ENCODE measurements at places on chromosomes 2 and 18.

DNA sequence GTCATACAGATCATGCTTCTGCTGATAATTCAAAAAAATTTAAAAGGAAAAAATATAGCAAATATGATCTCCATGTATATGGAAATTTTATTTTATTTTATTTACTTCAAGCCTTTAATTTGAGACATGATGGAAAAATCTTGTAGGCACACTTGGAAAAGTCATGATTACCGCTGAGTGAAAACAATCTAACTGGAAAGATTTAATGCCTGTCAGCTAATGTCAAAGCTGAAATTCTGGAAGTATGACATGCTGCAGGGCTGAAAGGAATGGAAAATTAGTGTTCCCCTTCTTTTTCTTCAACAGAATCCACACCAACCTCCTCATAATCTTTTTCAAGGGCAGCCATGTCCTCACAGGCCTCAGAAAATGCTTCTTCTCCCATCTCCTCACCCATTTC, 58.2 kb downstream of the RPRM start:
- no peak for DNase-seq

GRCh38 chr18:46946656-46947282, 29.4 kb downstream of the KATNAL2 start:
- DNase-seq: peak; percentile 35

DNA sequence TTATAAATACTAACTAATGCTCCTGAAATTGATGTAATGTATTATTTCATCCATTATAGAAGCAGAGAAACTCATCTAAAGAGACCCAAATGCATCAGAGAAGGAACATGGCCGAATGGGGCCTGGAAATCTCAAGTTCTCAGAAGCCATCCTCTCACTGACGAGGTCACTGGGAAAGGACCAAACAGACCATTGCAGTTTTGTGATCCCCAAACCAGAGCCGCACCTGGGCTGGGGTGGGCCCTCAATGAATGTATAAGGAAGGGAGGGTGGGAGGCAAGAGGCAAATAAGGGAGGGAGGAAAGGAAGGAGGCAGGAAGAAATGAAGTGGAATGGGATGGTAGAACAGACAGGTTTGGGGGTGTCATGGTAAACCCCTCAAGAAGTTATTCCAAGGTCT, 245.3 kb upstream of the ID2 start:
- DNase-seq: no peak

GRCh38 chr18:48898521-48898920, 52.2 kb downstream of the SMAD7 start:
- no peak for DNase-seq

- DNase-seq: no peak
These were observed 43.3 kb downstream of the PLB1 start for GRCh38 chr2:28539118-28539541.
